ENCODE measurements at places on chromosomes 12 and 14. TPM values are rescaled to one million over a fixed set of nuclear protein-coding genes. Genes with fewer than 3 reads are reported as not detected.

Gene ADAM21
- total RNA-seq = 0.55 TPM

Gene MLH3
- total RNA-seq = 6.8 TPM

Gene NACA
- total RNA-seq = 1,247 TPM

Gene IFNG-AS1
- total RNA-seq = not detected

Gene DPPA3
- total RNA-seq = not detected

Gene NTN4
- total RNA-seq = 27.5 TPM

Gene SDSL
- total RNA-seq = 9.1 TPM

Gene COX8C
- total RNA-seq = not detected

Gene KRT78
- total RNA-seq = 0.16 TPM

Gene RNASE3
- total RNA-seq = not detected
